ENCODE measurements at places on chromosomes 2 and 18.

- DNase-seq: no peak
These were observed 9.1 kb upstream of the HOXD4 start for GRCh38 chr2:176142281-176142680.

DNA sequence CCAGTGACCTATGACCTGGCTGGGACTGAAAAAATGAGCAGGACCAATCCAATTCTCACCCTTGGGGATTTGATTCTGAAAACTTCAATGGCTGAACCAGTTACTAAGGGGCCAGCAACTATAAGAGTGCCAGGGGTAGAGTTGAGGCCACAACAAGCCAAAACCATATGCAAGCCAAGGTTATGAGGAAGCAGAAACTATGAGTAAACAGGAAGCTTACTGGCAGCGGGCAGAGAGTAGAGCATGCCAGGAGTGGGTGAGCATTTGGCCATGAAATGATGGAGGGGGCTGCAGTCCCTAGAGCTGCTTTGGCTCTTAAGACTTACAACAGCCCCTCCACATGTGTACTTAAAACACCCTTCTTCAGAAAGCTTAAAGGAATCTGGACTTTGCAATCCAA, 82.4 kb downstream of the RBMS1 start:
- no peak for DNase-seq

GRCh38 chr2:24903161-24904103, 16.6 kb downstream of the ADCY3 start:
- DNase-seq: no peak

- DNase-seq: no peak
These were observed 42.8 kb downstream of the ARL6IP6 start for GRCh38 chr2:152761214-152761613.

GRCh38 chr2:62229082-62229605, 33.2 kb downstream of the B3GNT2 start:
- peak; percentile 16 for DNase-seq

- no peak for DNase-seq
These were observed 12.5 kb downstream of the MAP4K4 start for GRCh38 chr2:101710036-101710435.

DNA sequence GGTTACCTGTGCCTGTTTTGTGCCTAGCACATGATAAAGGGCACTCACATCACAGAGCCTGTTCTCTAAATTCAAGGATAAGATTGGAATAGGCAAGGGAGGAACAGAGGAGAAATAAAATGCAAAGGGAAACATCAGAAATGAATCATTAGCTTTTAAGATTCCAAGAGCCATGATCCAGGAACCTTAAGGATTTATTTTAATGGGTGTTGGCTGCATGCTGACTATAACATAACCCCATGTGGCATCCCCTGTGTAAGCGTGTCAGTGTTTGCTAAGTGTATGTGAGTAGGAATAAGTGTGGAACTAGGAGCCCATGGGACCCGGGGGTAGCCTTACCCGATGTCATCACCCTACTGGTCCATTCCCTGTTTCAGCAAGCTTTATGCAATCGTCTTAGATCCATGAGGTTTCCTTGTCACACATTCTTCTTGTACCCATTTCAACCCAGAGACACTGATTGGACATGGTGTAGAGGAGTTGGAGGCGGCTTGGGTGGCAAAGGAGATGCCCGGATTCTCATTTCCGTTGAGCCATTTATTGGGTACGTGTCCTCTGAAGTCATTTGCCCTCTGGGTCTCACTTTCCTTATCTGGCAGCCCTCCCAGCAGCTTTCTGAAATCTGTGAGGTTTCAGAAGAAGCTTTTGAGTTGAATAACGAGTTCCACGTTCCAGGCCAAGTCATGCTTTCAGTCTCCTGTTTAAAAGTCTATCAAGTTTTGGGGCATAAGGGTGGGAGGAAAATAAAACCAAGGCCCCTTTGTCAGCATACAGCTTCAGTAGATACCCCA, 117.0 kb downstream of the MGAT5 start:
- DNase-seq: no peak

- no peak for DNase-seq
These were observed 18.4 kb downstream of the CASP10 start for GRCh38 chr2:201201371-201201770.

DNA sequence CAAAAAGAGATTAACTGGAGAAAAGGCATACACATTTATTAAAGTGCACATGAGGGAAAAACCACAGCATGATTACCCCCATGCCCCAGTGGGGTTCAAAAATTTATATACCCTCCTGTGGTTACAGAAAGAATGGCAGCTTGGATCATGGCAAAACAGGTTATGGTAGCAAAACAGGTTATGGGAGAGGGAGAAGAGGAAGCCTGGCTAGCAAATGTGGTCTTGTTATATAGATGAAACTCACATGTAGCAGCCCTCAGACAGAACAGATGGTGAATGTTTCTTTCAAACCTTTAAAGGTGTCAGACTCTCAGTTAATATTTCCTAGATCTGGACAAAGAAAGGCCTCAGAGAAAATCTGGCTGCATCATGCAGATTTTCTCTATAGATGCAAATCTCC, 178.2 kb upstream of the ZC3H15 start:
- DNase-seq: no peak

DNA sequence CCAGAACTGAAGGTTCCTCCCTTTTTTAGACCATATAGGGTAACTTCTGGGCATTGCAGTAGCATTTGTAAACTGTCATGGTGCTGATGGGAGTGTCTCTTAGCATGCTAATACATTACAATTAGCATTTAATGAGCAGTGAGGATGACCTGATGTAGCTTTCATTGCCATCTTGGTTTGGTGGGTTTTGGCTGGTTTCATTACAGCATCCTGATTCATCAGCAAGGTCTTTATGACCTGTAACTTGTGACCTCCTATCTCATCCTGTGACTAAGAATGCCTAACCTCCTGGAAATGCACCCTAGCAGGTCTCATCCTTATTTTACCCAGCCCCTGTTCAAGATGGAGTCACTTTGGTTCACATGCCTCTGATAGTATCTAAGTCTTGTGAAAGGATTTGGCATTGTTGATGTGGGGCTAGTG, 159.0 kb downstream of the TMX3 start:
- DNase-seq: no peak

GRCh38 chr2:48277153-48277552, 252.8 kb upstream of the STON1 start:
- no peak for DNase-seq

GRCh38 chr2:128403814-128404708, 85.4 kb upstream of the HS6ST1 start:
- DNase-seq: no peak

GRCh38 chr2:234446404-234447076, 50.3 kb downstream of the ARL4C start:
- peak; percentile 47 for DNase-seq

DNA sequence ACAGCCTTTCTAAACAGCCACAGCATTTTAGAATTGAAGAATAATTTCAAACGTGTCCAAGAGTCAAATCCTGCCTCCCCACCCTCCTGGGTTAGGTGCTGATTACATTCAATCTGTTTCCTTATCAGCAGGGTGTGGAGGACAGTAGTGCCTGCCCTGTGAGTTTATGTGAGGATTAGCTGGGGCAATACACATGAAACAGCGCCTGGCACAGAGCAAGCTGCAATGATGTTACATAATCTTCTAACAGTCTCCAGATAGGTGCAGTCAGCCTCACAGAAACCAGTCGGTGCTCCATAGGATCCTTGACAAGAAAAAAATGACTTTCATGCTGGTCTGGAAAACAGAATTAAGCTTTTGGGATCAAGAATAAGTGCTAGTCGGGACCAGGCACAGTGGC, 91.7 kb upstream of the ITGA6 start:
- no peak for DNase-seq

GRCh38 chr2:104702031-104702850, 151.7 kb upstream of the POU3F3 start:
- no peak for DNase-seq

DNA sequence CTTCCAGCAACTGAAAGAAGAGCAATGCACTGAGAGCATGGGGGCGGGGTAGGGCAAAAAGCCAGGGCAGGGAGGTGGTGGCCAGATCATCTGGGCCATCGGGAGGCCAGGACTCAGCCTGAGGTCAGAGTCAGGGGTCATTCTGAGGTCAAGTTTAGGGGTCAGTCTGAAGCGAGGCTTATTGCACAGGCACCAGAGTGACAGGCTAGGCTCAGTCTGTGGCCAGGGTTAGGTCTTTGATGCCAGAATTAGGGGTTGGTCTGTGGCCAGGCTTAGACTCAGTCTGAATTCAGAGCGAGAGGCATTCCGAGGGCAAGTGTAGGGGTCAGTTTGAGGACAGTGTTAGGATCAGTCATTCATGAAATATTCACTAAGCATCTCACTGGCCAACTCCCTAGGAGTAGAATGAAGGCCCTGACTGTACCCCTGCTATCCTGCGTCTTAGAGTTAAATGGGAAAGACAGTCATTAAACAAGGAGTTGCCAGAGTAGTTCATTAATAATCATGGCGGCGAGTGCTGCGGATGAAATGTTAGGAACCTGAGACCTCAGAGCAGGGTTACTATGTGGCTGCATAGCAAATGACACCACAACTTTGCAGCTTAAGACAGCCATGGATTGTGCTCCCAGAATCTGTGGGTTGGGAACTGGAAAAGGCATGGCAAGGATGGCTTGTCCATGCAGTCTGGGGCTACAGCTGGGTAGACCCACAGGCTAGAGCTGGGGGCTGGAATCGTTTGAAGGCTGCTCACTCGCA, 198.7 kb downstream of the CYP26B1 start:
- peak; percentile 46 for DNase-seq
